Uterus (tissue), 4 donors: ENCODE measurements at places on chromosomes 5 and 9. TPM values are rescaled to one million over a fixed set of nuclear protein-coding genes. Genes with fewer than 3 reads are reported as not detected.

GRCh38 chr9:130484362-130485072, 39.8 kb downstream of the ASS1 start:
- no peak overlapping the region for H3K4me3 ChIP-seq
- H3K4me1 ChIP-seq, result no peaks in the 10 kb centered on the region
- H3K36me3 ChIP-seq, result no peaks in the 10 kb centered on the region
- no peak overlapping the region for H3K27ac ChIP-seq
- DNase-seq, result no peak

The DND1 gene
- total RNA-seq, result 0.28 TPM

DNA sequence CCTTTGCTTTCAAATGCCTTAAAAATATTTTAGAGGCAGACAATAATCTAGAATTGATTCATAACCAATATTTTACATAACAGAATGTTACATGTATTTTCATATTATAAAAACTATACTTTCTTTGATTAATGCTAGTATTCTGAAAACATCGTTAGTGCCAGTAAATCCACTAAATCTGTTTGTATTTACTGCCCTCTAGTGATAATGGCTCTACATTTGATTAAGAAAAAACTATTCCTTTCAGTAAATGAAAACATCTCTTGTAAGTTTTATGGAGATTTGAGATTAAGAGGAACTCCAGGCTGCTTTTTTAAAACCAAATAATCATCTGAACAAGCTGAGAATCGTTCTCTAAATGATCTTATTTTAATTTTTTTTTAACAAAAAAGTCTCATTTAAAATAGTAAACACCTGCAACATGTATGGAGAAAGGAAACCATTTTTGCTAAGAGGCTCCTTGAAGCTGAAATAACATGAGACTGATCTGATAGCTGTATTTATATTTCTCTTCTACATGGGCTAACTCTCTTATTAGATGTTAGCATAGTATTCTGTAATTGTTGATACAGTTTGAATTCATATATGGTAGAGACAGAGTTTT, 424.7 kb downstream of the RAB3C start:
- H3K4me3 ChIP-seq, result no peak overlapping the region
- H3K27me3 ChIP-seq, result no peaks in the 10 kb centered on the region
- H3K36me3 ChIP-seq, result no peaks in the 10 kb centered on the region
- DNase-seq, result no peak
- H3K4me1 ChIP-seq, result no peaks in the 10 kb centered on the region

- H3K27ac ChIP-seq, result no peak overlapping the region
- DNase-seq, result no peak
- no peak overlapping the region for H3K4me3 ChIP-seq
- no peaks in the 10 kb centered on the region for H3K36me3 ChIP-seq
- no peaks in the 10 kb centered on the region for H3K27me3 ChIP-seq
Observed at GRCh38 chr5:13606051-13606450, 338.4 kb downstream of the DNAH5 start.

GRCh38 chr9:133133681-133134387, 12.8 kb upstream of the RALGDS start:
- peak overlapping the region; percentile 87 for H3K27ac ChIP-seq
- no peaks in the 10 kb centered on the region for H3K36me3 ChIP-seq
- peaks cover 23% of the 10 kb centered on the region for H3K4me1 ChIP-seq

DNA sequence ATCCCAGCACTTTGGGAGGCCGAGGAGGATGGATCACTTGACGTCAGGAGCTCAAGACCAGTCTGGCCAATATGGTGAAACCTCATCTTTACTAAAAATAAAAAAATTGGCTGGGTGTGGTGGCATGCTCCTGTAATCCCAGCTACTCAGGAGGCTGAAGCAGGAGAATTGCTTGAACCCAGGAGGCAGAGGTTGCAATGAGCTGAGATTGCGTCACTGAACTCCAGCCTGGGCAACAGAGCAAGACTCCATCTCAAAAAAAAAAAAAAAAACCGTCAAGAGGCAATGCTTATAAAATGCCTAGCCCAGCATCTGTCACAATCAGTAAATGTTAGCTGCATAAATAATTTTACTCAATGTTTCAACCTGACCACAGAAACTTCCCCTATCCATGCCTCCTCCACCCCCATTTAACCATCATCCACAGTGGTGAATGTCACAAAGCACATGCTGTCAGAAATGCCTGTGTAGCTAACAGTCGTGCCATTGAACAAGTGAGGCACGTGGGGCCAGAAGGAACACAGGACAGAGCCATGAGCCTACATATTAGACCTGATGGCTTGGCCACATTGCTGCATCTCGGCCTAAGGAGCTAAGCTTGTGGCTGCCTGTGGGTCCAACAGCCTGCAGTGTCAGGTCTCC, 16.8 kb upstream of the TCOF1 start:
- no peaks in the 10 kb centered on the region for H3K27me3 ChIP-seq
- no peaks in the 10 kb centered on the region for H3K4me1 ChIP-seq
- no peak overlapping the region for H3K4me3 ChIP-seq
- DNase-seq, result no peak
- H3K36me3 ChIP-seq, result no peaks in the 10 kb centered on the region
- H3K27ac ChIP-seq, result no peak overlapping the region

The OBP2B gene
- not detected for total RNA-seq

DNA sequence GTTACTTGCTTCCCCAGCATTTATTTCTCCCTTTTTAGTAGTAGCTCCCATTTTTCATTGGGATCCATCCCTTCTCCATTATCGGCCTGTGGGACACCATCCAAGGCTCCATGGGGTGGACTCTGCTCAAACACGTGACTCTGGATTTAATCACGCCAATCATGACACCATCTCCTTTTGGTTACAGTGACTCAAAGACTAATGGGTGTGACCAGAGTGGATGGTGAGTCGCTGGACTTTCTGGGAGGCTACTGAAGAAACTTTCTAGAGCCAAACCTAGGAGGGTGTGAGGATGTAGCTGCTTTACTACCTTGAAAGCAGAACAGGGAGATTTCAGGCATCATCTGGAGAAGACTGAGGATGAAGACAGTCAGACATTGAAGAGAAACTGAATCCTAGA, 93.1 kb downstream of the PJA2 start:
- H3K4me3 ChIP-seq, result no peak overlapping the region
- no peak overlapping the region for H3K27ac ChIP-seq
- H3K27me3 ChIP-seq, result no peaks in the 10 kb centered on the region
- H3K4me1 ChIP-seq, result no peaks in the 10 kb centered on the region
- H3K36me3 ChIP-seq, result no peaks in the 10 kb centered on the region

- no peaks in the 10 kb centered on the region for H3K36me3 ChIP-seq
- no peaks in the 10 kb centered on the region for H3K4me1 ChIP-seq
- no peak for DNase-seq
- no peak overlapping the region for H3K4me3 ChIP-seq
- H3K27ac ChIP-seq, result no peak overlapping the region
- H3K27me3 ChIP-seq, result no peaks in the 10 kb centered on the region
Observed at GRCh38 chr5:83440826-83441225, 30.7 kb upstream of the VCAN start.

The ENTPD2 gene
- 2.4 TPM for total RNA-seq

DNA sequence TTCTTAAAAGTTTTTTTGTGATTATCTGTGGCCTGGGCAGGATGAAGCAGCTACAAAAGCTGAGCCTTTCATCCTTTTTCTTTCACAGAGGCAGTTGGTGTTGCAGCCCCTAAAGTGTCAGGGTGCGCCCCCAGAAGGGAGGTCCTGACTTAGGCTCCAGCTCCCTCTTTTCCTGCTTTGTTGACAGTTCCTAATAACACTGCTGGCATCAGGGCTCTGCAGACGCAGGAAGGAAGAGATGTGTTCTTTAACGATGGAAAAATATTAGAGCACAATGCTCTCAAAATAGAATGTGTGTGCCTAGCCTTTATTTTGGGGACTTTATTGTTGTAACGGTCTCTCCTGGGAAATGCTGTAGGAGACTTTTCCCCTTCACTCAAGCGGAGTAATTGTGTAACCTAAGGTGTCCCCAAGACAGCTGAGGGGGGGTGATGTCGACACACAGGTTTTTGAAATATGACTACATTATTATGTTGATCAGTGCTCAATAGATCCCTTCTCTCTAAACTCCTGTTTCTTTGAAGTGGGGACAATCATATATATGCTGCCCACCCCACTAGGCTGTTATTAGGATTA, 135.6 kb downstream of the SEMA6A start:
- no peaks in the 10 kb centered on the region for H3K27me3 ChIP-seq
- H3K27ac ChIP-seq, result no peak overlapping the region
- no peak for DNase-seq
- no peaks in the 10 kb centered on the region for H3K36me3 ChIP-seq

The SPTLC1 gene
- total RNA-seq, result 73.8 TPM

DNA sequence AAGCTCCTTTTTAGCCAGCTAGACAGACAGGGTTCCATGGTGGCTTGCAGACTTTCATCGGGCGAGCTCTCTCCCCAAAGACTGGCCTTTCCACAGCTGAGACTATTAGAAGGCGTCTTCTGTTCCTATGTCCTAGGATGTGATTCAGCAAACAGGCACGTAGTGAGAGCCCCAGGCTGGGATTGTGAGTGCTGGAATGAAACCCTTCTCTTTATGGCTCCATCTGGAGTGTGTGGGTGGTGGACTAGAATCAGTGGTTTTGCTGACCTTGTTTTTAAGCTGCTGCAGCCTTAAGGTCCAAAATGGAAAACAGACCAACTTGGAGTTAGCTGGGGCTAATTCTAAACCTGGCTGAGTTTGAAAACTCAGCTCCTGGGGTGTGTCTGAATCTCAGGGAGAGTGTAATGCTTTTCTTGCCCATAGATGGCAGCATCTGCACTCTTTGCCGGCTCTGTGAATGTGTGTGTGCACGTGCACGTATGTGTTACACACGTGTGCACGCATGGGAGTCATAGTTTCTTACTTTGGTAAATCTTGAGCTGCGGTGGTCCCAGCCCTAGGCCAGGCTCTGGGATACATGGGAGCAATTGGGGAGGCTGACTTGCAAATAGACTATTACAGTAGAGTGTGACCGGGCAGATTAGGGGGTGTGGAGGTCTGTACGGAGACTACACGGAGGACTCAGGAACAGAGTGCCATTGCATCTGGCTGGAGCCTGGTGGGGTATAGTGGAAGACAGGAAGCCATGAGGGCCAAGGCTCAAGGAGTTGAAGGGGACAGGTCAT, 10.7 kb downstream of the GSN start:
- peak overlapping the region; percentile 97 for H3K27ac ChIP-seq
- no peaks in the 10 kb centered on the region for H3K36me3 ChIP-seq
- peak; percentile 89 for DNase-seq

The ANKRD31 gene
- total RNA-seq, result 0.69 TPM

GRCh38 chr5:179766021-179766725, 27.6 kb upstream of the LTC4S start:
- no peak overlapping the region for H3K4me3 ChIP-seq
- peak overlapping the region; percentile 53 for H3K27ac ChIP-seq
- DNase-seq, result no peak
- H3K36me3 ChIP-seq, result no peaks in the 10 kb centered on the region

DNA sequence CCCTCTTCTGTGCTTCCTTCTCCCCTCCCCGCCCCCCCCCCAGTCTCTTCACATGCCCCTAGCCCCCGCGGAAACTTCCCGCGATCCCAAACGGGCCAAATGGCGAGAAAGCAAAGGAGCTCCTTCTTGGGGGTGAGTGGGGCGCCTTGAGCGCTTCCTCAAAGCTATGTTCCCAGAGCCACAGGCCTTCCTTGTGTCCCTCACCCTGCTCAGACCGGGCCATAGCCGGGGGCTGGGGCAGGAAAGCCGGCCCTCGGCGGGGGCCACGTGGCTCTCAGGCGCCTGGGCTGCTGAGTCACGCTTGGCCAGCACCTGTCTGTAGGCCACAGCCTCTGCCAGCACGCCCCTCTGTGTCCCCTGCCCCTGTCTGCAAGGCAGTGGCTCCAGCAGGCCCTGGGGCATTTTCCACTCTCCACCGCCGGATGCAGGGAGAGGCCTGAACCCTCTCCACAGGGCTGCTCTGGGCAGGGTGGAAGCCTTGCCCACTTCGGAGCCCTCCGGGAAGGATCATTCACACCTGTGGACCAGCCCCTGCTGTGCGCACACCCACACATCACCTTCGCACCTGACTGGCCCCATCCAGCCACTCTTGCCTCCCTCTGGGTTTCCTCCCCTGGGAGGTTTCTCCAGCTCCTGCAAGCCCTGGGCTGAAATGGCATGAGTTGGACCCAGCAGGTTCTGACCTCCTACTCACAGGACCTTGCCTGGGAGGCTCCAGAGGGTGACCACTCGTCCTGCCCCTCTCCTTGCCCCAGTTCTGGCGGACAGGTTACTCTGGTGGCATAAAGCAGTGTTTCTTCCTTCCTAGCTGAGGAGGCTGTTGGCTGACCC, 1.2 kb upstream of the SQSTM1 start:
- no peaks in the 10 kb centered on the region for H3K27me3 ChIP-seq
- DNase-seq, result peak; percentile 77
- H3K4me1 ChIP-seq, result peaks cover 13% of the 10 kb centered on the region
- H3K27ac ChIP-seq, result peak overlapping the region; percentile 99

GRCh38 chr5:156826150-156826549, 23.9 kb upstream of the PPP1R2B start:
- H3K27me3 ChIP-seq, result no peaks in the 10 kb centered on the region
- H3K4me3 ChIP-seq, result no peak overlapping the region
- no peaks in the 10 kb centered on the region for H3K4me1 ChIP-seq
- DNase-seq, result no peak
- no peak overlapping the region for H3K27ac ChIP-seq

DNA sequence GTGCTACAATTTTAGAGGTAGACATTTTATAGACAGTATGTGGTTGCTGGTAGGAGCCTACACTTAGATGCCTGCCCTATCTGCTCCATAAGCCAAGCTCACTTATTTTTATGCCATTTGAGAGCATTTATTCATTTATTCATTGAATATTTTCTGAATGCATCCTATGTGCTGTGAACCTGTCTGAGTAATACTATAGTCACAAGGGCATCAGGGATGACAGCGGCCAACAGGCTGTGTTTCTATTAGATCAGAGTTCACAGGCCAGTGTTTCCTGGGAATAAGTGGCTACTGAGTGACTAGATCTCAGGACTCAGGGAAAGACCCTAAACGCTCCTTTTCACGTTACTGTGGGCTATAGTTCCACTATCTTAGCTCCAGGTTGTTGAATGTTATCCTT, 235.2 kb upstream of the MSX2 start:
- no peak for DNase-seq
- H3K27ac ChIP-seq, result no peak overlapping the region
- H3K27me3 ChIP-seq, result no peaks in the 10 kb centered on the region
- no peaks in the 10 kb centered on the region for H3K36me3 ChIP-seq

DNA sequence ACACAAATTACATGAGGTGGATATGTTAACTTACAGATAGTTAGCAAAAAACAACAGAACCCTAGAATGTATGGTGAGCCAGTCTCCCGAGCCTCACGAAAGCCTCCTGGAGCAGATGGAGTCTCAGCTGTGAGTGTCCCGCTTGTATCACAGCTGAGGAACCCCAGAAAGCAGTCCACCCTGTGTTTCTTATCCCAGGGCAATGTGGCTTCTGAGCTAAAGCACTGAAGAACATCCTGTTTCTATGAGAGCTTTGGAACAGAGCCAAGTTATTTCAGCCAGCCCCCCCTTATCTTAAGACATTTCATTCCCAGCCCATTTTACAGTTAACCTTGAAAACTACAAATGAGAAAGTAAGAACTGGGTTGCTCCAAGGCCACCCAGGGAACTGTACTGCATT, 1220.9 kb upstream of the CDH6 start:
- H3K27ac ChIP-seq, result no peak overlapping the region
- no peaks in the 10 kb centered on the region for H3K4me1 ChIP-seq
- no peaks in the 10 kb centered on the region for H3K36me3 ChIP-seq

The SVEP1 gene
- 53.4 TPM for total RNA-seq
